ENCODE measurements at places on chromosomes 2 and 18.

DNA sequence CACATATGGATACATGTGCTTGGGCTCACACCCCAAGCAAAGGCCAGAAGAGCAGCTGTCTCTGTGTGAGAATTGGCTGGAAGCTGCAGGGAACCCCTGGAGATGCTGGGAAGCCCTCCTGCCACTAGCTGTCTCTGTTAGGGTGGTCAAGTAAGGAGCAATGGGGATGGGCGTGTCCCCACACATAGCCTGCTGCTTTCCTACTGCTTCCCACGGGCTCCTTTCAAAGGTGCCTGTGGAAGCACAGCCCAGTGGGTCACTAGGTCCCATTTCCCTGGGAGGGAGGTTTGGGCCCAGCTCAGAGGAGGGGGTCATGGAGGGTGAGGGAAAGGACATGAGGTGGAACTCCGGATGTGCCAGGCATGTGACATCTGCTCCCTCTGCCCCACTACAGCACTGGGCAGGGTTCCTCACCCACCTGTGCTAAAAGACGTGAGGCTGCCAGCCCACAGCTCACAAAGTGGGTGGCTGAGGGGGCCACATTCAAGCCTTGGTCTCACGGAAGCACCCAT lies 24.4 kb upstream of the MAL start:
- no peak for DNase-seq

GRCh38 chr2:69589973-69590652 lies 53.4 kb downstream of the AAK1 start:
- DNase-seq: no peak

DNA sequence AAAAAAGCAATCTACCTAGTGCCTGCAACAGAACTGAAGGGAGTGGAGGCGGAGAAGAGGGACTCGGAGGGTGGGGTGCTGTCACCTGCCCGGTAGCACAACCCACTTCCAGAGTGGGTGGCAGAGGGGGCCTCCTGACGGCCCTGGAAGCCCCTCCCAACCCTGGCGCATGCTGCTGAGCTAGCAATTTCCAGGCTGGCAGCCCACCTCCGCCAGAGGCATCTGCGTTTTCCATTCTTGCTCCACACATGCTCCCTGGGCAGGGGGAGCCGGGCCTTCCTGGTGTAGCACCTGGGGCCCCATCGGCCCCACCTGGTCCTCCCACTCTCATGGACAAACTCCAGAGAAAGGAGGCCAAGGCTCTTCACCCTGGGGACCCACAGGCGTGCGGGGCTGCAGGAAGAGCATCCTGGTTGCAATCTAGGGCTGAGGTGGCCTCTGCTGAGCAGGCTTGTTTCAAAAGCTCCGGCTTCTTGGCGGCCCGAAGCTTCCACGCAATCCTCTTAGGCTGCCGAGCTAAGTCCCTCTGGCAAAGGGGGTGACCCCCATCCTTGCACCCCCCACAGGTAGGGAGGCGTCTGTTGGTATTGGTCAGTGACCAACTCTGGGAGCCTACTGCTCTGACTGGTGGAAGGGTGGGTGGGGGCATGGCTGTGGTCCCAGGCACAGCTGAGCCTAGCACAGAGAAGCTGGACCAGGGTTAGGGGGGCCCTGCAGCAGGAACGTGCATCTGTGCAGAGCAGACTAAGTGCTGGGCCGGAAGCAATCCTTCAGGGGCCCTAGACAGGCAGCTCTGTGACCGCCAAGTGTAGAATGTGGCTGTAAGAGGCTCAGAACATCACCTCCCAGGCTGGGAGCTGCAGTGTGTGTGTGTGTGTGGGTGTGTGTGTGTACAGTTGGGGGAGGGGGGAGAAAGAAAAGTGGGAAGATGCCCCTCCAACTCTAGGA lies 2.6 kb downstream of the HS6ST1 start:
- DNase-seq: no peak

DNA sequence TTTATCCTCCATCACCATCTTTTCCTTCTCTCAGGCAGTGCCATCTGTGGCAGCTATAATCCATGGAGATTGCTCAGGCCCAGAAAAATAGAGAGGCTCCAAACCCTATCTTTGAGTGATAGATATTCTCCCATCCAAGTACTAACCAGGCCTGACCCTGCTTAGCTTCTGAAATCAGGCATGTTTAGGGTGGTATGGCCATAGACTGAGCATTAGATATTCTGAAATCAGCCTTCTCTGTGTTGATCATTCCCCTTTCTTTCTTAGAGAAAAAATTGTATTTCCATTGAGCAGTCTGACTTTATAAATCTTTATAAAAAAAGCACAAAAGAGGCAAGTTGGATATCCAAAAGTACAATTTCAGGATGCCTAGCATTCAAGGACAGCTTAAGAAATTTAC lies 131.5 kb upstream of the ACVR2A start:
- no peak for DNase-seq

GRCh38 chr18:73942956-73943355 lies 204.7 kb downstream of the FBXO15 start:
- no peak for DNase-seq

DNA sequence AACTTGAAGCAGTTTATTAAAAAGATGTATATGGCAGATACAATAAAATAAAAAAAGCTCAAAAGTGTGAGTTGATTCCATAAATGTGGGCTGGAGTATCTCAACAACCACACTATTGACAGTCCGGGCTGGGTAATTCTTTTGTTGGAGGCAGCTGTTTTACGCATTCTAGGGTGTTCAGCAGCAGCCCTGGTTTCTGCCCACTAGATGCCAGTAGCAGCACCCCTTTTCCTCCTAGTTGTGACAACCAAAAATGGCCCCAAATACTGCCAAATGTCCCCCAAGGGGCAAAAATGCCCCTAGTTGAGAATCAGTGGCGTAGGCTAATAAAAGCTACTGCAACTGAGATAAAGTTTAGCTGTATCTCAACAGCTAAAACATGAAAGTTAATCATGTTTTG lies 44.8 kb downstream of the CHMP3 start:
- peak; percentile 10 for DNase-seq

GRCh38 chr2:34266908-34267697 lies 668.0 kb upstream of the FAM98A start:
- DNase-seq: no peak

DNA sequence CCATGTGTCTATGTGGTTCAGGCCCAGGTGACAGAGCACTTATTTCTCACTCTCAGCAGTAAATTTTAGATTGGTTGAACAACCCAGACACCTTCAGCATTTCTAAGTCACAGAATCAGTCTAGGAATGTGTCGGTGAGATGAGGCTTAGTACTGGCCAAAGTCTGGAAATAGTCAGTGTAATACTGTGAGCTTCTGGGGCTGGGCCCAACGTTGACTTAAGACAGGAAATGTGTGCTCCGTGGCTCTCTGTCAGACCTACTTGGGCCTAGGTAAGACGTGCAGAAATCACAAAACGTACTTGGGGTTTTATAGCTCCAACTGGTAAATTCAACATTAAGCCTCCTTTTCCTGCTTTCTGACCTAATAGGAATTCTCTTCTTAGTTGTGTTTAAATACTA lies 160.3 kb upstream of the COL3A1 start:
- DNase-seq: no peak

DNA sequence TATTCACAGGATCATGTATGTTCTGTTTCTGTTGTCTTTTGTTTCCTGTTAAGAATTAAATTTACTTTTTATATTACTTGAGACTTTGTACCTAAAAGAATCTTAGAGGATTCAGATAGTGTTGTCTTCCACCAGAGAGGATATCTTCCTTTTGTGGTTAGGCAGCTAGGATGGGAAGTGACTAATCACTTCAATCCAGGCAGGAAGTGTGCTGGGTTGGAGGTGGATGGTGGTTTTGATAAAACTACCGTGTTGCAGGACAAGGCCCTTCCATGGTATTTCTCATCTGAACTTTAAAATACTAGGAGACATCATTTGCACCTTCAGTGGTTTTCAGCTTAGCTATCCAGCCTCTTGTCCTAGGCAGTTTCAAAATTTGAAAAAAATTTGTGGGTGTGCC lies 728.6 kb upstream of the CDH2 start:
- no peak for DNase-seq

DNA sequence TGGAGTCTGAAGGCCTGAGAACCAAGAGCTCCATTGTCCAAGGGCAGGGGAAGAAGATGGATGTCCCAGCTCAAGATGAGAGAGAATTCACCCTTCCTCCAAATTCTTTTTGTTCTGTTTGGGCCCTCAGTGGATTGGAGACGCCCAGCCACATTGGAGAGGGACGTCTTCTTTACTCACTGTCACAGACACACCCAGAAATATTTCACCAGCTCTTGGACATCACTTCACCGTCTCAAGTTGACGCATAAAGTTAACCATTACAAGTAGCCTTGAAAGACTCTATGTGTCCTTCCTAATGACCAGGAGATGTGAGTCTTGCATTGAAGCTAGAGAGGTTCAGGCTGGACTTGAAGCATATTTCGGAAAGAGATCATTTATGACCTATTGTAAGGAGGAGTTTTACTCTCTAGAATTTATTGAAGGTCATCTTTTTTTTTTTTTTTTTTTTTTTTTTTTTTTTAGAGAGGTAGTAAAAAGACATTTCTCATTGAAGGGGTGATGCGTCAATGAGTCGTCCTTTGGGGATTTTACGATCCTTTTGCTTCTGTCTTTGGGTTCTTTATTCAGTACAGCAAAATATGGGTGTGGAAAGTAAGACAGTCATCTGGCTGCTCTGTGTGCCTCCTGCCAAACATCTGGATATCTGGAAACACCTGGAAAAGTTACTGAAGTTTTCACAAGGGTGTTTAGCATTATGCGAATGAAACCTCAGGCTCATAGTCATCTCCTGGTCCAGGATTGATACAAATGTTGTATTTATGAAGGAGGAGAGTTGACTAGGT lies 118.1 kb downstream of the PRPF40A start:
- no peak for DNase-seq

DNA sequence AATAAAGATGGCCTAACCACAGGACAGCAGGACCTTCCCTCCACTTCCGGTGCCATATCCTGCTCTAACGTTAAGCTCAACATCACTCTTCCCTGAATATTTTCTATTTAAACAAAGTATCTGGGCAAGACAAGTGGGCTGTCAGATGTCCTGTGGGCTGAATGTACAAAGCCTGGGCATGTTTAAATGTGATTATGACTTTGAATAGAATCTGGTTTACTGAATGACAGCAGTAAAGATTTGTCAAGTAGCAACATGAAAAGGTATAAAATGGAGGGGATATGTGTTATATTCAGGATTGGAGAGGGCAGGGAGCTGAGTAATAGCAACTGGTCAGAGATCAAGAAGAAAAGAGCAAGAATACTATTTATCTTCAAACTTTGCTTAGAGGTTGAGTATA lies 540.9 kb downstream of the NRXN1 start:
- DNase-seq: no peak

DNA sequence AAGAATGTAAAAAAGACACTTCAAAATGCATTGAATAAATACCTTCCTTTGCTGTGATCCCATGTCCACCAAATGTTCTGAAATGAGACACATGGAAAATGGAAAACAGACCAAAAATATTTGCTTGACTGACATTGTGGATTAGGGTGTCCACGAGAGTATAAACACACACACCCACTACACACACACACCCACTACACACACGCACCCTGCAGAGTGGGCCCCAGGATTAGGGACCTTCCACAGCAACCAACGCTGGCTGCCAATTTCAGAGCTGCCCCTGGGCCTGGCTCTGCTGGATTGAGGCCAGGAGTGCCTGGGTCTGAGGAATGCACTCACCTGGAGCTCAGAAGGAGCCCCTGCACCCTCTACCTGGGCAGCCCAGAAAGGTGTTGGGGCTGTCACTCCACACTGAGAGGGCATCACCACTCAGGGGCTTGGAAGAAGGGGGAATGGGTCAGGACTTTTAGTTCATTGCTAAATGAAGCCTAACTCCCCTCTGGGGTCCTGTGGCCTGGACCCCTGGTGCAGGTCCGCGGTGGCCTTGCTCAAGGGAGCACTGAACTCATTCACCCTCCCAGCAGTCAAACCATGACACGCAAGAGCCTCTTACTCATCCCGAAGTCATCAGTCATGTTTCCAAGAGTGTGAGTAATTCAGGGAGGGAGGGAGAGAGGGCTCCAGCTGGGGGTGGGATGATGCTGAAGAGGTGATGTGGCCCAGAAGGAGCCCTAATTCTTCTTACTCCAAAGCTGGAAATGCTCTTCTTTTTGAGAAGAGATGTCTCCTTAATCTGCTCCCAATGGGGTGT lies 50.2 kb upstream of the PLB1 start:
- no peak for DNase-seq

DNA sequence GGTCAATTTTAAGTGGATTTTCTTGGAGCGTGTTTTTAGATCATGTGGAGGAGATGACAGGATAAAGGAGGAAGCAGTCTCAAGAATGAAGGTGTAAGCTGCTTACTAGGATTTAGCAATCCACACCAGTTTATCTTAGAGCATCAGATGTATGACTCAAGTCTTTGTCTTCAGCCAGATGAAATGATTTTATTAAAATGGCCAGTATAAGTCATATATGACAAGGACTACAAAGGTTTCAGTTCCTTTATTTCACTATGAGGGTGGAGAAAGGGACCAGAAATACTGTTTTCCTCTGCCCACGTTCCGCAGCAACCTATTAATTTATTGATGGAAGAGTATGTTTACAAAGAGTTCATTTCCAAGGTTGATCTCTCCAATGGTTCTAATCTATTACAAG lies 970.5 kb upstream of the SLC39A10 start:
- no peak for DNase-seq

DNA sequence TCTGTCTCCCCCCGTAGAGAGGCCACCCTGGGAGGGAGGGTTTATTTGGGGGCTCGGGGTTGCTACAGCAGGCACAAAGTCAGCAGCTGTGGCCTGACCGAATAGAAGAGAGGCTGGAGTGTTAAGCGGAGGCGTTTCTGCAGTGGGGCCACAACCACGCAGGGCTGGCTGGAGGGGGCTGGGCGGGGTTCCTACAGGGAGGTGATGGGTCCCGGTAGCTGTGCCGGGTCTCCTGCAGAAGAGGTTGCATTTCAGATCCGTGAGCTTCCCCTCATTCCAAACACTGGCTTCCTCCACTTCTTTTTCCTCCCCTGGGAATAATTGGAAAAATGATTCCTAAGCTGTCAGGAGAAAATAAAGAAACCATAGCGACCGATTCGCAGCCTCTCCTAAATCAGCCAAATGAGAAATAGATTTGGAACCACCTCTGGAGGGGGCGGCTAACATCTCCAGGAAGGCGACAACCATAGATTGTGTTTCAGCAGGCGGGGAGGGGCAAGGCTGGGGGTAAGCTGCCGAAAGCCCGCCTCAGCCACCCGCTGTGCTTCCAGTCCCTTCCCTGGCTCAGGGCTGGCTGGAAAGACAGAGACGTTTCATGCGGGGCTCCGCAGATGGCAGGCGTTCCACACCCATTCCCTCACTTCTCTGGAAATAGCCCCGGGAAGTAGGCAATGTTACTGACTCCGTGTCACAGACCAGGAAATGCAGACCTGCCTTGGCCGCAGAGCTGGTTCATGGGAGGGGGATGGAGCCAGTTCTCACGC lies 85.6 kb upstream of the TAF1B start:
- no peak for DNase-seq

DNA sequence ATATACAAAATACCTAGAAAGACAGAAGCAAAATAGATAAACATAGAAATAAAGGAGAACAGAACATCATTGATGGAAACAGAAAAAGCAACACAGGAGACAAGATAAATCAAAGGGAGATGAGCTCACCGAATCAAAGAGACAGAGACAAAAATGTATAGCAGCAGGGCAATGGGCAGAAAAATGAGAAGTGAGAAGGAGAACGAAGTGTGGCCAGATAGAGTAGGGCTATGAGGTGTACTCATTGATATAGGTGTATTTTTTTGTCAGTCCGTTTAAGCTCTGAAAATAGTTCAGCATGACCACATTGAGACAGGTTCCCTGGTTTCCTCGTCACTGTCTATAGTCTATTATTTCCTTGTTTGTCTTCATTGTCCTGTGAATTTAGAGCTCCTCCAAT lies 55.1 kb downstream of the SP100 start:
- DNase-seq: no peak

GRCh38 chr2:72367530-72368225 lies 220.0 kb upstream of the CYP26B1 start:
- DNase-seq: peak; percentile 77

- DNase-seq: no peak
These were observed 840.3 kb upstream of the ZEB2 start for GRCh38 chr2:145360129-145360790.
